ENCODE measurements at places on chromosomes 6 and 20.
A peak's percentile ranks its signal among the peaks of the same experiment; 100 is the strongest.

GRCh38 chr20:59334651-59335300 lies 34.4 kb downstream of the EDN3 start:
- DNase-seq = no peak

DNA sequence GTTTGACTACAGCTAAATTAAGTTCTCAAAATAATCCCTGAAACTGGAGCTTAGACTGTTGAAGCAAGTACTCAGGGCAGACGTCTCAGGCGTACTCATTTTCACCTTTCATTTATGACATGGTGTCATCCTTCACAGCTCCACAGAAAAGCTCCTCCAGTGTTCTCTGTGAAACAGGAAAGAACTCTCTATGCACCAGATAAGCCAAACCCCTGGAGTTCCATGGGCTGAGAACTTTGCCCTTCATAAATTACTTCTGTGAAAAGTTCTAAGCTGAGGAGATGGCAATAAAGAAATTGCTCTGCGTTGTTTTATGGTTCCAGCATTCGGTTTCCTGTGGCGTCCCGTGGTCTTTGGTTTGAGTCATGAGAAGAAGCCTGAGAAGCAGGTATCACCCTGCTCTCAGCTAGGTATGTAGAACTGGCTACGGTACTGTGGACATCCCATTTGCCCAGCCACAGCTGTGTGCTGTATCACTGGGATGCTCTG lies 20.2 kb upstream of the RREB1 start:
- no peak for DNase-seq

DNA sequence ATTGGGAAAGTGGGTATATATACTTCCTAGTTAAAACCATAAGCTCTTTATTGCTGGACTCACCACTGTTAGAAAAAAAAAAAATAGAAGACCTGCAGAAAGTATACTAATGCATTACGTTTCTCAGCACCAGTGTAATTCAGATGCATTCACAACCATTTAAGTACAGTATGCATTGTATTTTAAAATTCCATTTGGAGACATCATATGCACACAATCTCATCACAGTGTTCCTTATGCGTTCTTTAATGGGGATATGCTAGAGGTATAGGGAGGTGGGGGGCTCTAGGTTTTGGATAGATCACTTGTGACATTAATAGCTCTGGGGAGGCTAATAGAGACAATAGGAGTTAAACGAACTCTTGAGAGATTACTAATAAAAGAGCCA lies 9.4 kb downstream of the TFAP2A start:
- no peak for DNase-seq

DNA sequence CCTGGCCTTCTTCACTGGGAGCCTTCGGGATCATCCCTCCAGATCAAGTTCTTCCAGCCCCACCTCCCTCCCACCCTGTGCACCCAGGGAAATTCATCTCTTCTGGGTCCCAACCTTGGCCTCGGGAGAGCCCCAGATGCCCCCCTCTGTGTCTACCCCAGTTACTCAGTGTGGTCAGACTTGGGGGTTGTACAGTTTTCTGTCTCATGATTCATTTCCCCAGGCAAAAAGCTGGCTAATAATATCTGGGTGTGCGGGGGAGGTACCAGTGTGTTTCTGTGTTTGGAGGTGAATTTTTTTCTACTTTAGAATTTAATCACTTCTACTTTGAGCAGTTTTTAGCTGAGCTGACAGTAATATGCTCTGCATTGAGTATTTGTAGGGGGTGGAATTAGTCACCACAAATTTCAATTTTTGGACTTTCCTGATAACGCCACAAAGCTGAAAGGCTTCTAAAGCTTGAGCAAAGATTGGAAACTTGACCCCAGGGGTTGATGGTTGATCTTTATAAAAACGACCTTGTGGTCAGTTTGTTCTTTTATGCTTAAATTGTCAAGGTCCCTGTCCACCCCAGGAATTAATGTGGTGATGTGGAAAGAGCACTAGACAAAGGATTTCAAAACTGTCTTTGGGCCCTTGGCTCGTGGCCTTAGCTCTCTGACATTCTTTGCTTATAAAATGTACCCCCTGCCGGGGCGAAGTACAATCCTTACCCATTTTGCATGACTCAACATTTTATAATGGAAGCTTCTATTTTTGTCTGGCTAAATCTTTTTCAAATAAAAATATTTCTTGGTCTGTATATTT lies 284.7 kb upstream of the TAB2 start:
- peak; percentile 96 for DNase-seq

- no peak for DNase-seq
Observed at GRCh38 chr6:10837009-10837621, 1.2 kb downstream of the MAK start.

DNA sequence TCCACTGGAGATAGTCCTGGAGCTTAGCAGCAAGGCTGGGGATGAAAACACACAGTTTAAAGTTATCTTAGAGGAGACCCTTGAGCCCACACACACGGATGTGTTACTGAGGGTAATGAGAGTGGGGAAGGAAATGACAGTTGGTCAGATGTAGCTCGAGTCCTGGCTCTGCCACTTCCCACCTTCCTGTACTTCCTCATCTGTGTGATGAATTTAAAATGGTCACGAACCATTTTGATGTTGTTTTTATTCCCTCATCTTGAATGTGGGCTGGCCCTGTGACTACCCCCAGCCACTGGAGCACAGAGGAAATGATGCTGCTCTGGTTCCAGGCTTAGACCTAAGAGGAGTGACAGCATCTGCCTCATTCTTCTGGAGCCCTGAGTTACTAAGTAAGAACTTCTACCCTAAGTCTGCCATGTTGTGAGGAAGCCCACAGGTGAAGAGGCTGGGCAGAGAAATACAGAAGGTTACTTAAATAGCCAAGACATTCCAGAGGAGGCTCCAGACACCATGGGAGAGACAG lies 141.2 kb downstream of the NRN1 start:
- DNase-seq = no peak

DNA sequence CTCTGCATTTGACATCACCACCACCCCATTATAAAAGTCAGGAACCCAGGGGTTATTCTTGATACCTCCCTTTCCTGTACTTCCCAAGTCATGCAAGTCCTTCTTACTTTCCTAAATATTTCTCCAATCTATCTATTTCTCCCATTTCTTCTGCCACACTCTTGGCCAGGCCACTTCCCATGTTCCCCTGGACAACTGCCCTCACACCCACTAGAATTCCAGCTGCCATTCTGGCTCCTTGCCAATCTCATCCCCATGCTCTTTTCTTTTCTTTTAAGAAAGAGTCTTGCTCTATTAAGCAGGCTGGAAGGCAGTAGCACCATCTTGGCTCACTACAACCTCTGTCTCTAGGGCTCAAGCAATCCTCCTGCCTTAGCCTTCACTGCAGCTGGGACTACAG lies 15.2 kb downstream of the DEFB132 start:
- DNase-seq = no peak

DNA sequence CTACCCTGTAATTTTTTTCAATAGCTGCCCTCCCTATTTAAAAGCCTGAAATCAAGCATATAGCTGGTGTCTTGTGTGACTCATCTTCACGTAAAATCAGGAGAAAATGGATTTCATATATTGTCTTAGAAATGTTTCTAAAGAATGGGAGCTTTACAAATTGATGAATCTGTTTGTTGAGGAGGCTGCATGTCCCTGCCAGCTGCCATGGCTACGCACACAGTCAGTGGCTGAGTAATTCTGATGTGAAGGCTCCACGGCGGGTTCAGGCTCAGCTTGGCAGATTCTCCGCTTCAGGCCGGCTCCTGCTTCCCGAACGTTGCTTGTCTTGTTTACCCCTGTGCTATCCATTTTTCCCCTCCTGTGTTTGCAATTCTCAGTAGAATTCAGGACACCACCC lies 82.8 kb downstream of the CCDC170 start:
- DNase-seq = no peak

- DNase-seq = no peak
Observed at GRCh38 chr6:85576476-85576875, 17.2 kb downstream of the SNX14 start.

GRCh38 chr6:44222486-44223318 lies 693 bp upstream of the SLC29A1 start:
- no peak for DNase-seq

- DNase-seq = no peak
Observed at GRCh38 chr6:26159357-26160273, 72.4 kb downstream of the HFE start.

All from astrocyte of the cerebellum (primary cell).